ENCODE measurements at places on chromosomes 4 and X.

- DNase-seq: peak; percentile 31
These were observed 35.4 kb downstream of the CEP44 start for GRCh38 chr4:174318829-174319764.

DNA sequence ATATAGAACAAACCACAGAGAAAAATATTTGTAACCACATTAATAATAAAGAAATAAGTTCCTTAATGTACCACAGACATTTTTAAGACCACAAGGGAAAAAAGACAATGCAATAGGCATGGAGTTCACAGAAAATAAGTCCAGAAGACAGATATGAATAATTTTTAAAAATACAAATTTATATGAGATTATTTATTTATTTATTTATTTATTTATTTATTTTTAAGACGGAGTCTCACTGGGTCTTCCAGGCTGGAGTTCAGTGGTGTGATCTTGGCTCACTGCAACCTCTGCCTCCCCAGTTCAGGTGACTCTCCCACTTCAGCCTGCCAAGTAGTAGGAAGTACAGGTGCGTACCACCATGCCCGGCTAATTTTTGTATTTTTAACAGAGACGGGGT is 53.7 kb downstream of the THAP9 start:
- no peak for DNase-seq

- DNase-seq: no peak
These were observed 386.1 kb downstream of the NLGN4X start for GRCh38 chrX:5842601-5843000.

DNA sequence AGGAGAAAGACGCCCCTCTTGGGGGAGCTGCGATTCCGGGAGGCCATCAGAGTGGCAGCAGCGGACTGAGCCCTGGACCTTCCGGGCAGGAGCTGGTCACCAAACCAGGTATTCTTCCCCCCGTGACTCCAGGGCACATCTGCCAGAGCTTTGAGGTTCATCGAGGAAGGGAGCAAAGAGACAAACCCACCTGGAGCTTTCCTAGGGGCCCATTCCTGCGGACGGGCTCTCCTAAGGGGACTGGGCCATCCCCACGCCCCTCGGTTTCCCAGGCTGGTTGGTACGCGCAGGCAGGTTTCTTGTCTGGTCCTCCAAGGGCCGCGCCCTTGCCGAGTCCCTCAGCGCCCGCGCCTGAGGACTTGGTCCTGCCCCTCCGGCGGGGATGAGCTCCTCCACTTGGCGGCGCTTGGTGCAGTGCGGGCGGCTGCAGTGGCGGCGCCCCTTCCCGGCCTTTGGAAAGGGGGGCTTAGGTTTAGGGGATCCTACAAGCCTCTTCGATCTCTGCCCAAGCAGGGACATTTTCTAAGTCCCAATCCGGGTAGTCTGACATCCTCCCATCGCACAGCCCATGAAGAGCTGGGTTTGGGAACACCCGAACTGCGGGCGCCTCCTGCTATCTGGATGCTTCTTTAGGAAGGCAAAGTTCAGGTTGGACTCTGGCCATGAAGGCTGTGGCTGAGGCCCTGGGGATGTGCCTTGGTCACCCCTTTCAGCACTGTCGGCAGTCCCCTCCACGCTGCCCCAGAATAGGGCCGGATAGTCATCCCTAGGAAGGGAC is 538 bp downstream of the STBD1 start:
- DNase-seq: peak; percentile 22

DNA sequence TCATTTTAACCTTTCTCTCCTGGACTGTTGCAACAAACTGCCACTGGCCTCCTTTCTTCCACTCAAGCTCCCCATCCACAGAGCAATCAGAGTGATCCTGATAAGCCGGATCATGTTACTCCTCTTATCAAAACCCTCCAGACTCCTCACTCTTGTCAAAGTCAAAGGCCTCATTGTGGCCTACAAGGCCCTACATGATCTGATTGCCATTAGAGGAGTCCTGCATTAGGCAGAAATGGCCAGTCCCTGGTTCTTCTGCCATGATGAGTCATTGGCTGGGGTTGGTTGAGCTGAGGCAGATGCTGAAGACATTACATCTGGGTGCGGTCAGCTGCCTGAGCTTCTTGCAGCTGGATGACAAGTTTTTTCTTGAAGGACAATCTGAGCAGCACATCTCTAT is 32.7 kb upstream of the CASK start:
- DNase-seq: no peak

DNA sequence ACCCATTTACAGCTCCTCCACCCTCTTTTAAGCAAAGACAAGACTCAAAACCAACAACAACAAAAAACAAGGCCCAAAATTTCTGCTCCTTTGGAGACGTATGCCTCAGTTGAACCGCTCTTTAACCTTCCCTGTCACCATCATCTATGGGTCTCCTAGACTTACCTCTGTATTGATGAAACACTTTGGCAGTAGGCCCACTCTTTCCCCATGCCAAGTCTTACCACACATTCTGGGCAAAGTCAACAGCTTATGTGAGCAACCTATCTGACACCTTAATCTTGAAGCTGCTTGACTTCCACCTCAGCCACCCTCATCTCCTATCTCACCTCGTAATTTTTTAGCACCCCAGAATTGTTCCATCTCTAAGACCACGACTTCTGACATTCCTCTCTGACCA is 99.7 kb upstream of the CXorf66 start:
- DNase-seq: no peak

GRCh38 chr4:57124145-57124544 is 14.0 kb upstream of the IGFBP7 start:
- DNase-seq: no peak

GRCh38 chrX:133214301-133214700 is 3.9 kb downstream of the TFDP3 start:
- DNase-seq: no peak

DNA sequence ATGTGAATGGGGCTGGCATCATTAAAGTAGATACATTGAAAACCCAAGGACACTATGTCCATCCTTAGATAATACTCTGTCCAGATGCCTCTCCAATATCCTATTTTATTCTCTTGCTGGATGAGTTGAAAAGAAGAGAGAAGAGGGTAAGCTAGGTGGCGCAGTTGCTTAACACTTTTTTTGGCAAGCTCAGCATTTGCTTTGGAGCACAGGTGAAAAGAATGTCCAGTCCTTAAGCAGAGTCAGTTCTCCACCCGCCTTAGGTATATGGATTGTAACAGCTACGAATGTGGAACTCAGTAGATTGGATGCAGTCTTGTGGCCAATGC is 208.4 kb downstream of the NWD2 start:
- peak; percentile 92 for DNase-seq

All from pons (tissue), 1 donor.